ENCODE measurements at places on chromosomes 16 and 17.
A peak's percentile ranks its signal among the peaks of the same experiment; 100 is the strongest.

DNA sequence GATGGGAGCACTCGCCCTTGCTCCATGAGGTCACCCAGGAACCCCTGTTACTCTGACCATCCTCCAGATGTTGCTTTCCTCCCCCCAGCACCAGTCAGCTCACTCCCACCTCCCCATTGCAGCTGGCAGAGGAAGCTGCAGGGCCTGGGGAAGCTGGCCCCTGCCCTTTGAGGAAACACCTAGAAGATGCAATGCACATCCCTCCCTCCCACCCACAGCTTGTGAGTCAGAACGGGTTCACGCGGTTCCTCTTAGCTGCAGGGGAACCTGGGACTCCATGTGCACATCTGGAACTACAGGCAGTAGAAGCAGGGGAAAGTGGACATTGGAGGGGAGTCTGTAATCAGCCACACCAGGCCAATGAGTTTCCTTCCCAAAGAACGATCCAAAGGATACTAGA, 96.9 kb downstream of the KATNIP start:
- DNase-seq: no peak

DNA sequence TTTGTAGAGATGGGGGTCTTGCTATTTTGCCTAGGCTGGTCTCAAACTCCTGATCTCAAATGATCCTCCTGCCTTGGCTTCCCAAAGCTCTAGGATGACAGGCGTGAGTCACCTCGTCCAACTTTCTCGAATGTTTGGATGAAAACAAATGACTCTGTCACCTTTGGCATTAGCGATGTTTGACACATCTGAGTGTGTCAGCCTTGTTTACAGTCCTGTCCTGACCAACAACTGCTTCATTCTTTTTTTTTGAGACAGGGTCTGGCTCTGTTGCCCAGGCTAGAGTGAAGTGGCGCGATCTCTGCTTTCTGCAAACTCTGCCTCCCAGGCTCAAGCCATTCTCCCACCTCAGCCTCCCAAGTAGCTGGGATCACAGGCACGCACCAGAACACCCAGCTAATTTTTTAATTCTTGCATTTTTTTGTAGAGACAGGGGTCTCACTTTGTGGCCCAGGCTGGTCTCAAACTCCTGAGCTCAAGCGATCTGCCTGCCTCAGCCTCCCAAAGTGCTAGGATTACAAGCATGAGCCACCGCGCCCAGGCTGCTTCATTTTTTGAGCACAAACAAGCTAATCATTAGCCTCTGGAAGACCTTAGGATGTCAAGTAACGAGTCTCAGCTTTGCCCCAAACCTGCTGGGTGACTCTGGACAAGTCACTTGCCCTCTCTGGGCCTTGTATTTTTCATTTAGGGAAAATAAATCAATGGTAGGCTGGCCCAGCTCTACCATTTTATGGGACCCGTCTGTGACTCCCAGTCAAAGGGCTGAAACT, 7.4 kb downstream of the MYH11 start:
- DNase-seq: no peak

DNA sequence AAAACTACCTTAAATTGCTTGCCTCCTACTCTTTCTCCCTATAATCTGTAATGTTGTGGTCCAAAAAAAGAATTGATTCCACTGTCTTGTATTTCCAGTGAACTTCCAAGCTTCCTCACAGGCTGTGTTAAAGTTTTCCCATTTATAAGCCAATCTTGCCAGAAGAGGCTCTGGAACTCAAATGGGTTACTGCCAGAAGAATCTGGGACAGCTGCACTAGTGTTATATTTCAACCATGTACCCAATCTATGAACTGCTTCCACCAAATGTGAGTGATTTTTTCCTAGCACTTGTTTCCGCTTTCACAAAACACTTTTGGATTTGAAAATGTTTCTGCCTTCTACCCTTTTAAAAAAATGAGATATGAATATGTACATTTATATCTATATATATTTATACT, 1.8 kb downstream of the CCDC43 start:
- DNase-seq: no peak

DNA sequence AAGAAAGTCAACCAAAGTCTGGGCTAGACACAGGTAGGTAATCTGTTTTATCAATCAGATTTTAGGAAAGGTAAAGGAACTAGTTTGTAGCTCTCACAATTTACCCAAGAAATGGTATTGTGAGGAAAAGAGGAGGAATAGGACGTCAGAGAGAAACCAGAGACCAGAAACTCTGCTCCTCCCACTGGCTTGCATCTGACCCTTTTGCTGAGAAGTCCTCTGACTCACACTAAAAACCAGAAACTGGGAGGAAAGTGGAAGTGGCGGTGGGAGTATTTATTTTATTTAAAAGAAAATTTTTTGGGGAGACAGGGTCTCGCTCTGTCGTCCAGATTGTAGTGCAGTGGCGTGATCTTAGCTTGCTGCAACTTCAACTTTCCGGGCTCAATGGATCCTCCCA, 38.0 kb upstream of the MNT start:
- DNase-seq: no peak

- no peak for DNase-seq
Measured at GRCh38 chr17:68378268-68379176, 78.8 kb downstream of the WIPI1 start.

GRCh38 chr17:30808785-30809286, 15.7 kb downstream of the CRLF3 start:
- peak; percentile 93 for DNase-seq

DNA sequence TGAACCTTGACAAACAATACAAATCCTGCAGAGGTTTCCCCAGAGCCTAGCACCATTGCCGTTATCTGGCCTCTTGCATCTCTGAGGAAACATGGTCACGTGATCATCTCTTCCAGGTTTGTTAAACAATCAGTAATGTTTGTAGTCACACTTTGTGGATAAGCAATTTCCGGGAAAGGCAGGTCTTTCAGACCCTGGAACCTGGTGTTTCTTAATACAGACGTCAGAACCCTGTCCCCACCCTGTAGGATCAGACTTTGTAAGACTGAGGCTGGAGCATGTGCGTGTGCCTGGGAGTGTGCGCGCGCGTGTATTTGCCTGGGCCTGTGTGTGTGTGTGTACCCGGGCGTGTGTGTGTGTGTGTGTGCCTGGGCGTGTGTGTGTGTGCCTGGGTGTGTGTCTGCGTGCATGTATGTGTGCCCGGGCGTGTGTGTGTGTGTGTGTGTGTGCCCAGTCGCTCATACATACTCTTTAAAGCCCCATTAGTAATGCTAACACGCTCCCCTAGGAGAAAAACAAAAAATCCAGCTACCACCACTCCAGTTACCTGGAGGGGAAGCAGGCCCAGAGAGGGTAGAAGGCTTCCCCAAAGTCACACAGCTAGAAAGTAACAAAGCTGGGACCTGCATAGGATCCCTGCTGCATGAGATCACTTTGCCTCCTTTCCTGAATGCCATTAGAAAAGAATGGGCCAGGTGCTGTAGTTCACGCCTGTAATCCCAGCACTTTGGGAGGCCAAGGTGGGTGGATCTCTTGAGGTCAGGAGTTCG, 5.3 kb downstream of the CTNS start:
- DNase-seq: no peak

GRCh38 chr17:78572239-78573205, 4.7 kb downstream of the DNAH17 start:
- DNase-seq: no peak
